ENCODE measurements at places on chromosomes 16 and 17.

- DNase-seq = no peak
Measured at GRCh38 chr16:46885960-46886763, 2.0 kb downstream of the GPT2 start.

DNA sequence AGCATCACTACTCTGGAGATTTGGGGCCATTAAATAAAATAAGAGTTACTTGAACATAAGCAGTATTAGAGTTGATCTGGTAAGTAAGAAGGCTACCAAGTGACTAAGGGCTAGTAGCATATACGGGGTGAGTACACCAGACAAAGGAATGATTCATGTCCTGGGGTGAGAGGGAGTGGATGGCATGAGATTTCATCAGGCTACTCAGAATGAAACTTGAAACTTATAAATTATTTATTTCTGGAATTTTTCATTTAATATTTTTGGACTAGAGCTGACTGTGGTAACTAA is 2.3 kb downstream of the SLFN5 start:
- DNase-seq = no peak

DNA sequence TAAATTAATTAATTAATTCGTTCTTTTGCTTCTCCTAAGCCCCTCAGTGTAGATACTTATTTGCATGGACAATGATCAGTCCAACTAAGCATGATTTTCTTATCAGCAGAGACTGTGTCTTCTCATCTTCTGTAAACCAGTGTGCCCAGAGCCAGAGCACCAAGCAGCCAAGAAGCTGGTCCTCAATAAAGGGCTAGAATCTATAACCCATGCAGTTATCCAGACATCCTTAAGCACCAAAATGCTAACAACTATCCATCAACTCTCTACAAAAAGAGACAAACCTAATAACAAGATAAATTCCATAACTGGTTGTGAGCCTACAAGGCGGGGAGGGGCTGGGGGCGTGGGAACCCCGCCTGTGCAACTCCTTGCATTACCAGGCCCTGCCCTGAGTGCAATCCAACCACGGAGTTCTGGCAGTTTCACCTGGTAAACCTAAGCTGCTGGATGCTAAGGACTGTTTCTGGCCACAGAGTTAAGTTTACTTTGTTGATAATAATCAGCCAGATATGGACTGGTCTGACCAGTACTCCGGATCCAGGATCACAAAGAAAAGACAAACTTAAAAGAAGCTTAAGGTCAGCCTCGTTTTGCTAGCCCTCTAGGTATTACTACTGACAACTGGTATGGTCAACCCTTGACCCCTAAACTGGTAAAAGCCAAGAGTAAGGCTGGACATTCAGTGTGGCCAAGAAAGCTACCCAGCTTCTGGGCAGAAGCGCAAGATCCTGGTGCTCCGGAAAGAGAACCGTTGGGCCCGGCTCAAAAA is 51.5 kb downstream of the ZFHX3 start:
- DNase-seq = no peak

- DNase-seq = no peak
Measured at GRCh38 chr17:37744633-37744927, 279 bp downstream of the HNF1B start.

- no peak for DNase-seq
Measured at GRCh38 chr17:29061036-29061435, 18.1 kb downstream of the PIPOX start.

GRCh38 chr16:11231367-11231970 is 24.5 kb downstream of the SOCS1 start:
- no peak for DNase-seq

- DNase-seq = no peak
Measured at GRCh38 chr16:13633391-13633861, 286.5 kb upstream of the ERCC4 start.

DNA sequence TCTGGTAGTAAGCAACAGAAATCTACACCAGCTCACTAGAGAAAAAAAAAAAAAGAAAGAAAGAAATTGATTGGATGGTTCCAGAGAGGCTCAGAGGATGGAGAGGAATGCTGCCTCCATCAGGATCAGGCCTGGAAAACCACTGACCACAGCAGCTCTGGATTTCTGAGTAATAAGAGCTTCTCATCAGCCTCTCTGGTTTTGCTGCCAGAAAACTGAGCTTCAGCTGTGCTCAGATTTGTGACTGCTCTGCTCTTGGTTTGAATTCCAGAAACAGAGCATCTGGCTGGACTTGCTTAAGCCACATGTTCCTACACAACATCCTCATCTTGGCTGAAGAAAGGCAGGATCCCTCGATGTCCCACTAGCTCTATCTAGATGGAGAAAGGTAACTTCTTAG is 25.9 kb downstream of the IRX6 start:
- DNase-seq = no peak

GRCh38 chr16:54282202-54282927 is 4.2 kb downstream of the IRX3 start:
- DNase-seq = no peak

DNA sequence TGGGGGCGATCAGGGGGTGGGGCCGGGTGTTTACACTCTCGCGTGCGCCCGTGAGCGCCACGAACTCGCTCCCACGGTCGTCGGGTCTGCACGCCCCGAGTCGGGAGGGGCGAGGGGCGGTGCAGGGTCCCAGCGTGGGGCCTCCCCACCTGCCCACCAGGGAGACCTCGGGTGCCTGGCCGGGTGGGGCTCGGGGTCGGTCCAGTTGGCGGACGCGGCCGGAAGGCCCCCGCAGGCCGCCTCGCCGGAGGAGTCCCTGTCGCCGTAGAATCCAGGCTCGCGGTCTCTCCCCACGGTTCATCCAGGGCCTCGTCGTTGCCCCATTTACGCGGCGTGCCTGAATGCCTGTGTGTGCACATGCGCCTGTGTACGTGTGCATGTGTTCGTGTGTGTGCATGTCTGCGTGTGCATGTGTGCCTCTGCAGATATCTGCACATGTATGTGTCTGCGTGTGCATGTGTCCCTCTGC is 510 bp upstream of the RAB40B start:
- DNase-seq = no peak

DNA sequence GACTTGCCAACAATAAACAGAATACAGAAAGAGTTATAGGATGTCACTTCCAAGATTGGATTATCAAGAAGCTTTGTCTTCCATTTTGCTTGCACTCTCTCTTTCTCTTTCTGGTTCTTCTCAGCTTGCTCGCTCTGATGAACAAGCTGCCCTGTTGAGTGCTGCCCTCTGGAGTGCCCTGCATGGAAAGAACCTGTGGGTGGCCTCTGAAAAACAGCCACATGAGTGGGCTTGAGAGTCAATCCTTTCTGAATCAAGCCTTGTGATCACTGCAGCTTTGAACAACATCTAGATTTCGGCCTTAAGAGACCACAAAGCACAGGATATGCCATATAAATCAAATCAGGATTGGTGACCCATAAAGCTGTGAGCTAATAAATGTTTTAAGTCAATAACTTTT is 185.1 kb downstream of the KIF2B start:
- DNase-seq = no peak

DNA sequence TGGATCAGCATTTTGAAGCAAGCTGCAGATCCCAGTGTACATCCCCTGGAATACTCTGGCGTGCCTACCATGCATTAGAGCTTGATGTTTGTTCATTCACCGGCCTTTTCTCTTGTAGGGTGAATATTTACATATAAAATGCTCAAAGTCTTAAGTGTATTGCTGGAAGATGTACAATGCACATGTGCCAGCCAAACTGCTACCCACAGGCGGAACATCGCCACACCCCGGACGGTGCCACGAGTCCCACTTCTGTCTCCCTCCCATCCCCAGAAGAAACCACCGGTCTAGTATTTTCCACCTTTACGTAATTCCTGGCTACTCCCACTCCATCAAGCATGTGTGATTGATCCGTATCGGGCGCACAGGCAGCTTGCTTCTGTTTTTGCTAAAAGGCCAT is 4.1 kb downstream of the SLC38A8 start:
- DNase-seq = no peak

DNA sequence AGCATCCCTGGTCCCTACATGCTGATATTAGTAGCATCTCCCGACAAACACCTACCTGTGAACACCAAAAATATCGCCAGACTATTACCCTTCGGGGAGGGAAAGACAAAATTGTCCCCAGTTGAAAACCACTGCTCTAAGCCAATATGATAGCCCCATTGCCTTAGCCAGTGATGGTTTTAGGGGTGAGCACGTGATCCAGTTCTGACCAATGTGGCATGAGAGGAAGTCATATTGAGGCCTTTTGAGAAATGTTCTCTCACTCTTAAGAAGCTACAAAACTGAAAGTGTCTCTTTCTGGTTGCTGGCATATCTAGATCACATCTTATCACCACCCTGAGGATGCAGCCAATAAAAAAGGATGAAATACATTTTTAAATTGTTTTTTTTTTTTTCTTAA is 136.3 kb downstream of the GRIN2A start:
- no peak for DNase-seq

DNA sequence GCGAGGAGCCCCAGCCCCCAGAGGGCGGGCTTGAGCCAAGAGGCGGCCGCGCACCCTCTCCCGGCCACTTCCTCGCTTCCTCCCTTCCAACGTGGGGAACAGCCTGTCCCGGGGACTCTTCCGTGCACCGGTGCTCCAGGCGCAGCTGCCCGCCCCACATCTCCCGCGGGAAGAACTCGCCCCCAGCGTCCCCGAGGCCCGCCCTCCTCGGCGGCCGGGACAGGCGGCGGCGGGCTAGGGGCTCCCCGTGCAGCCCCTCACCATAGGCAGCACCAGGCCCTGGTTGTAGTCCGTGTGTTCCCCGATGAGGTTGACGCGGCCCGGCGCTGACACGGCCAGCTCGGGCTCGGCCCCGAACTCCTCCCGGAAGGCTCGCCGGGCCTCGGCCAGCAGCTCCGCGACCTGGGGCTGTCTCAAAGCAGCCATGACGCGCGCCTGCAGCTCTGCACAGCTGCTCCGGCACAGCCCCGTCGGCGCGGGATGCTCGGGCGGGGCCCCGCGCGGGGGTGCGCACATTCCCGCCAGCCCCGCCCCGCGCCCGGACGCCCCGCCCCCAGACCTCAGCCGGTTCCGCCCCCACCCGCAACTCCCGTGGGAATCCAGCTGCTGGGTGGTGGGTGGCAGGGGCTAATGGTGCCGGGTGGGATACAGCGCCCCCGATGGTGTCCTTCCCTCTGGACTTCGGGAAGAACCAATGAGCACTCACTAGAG is at the start of gene GALK1:
GALK1 (minus strand) TSS at position 482 of the 711 bp plus-strand sequence; CDS start at position 426, 56 bp downstream.
- DNase-seq = peak; percentile 71

DNA sequence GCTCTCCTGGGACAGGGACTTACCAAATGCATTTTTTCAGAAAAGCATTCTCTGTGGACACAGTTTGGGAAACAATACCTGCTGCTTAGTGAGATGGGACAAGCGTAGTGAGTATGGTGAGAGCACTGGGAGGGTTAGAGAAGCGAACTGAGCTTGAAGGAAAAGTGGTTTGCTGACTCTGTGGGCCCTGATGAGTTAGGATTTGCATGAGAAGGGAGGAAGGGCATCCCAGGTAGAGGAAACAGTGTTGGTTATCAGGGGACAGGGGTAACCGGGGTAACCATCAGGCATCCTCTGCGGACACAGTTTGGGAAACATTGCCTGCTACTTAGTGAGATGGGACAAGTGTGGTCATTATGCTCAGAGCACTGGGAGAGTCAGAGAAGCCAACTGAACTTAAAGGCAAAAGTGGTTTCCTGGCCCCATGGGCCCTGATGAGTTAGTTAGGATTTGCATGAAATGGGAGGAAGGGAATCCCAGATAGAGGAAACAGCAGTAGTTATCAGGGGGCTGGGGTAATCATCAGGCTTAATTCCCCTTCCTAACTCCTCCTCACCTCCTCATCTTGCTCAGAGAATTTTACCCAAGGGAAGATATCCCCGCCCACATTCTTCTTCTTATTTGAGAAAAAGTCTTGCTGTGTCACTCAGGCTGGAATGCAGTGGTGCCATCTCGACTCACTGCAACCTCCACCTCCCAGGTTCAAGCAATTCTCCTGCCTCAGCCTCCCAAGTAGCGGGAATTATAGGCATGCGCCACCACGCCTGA is 319.3 kb downstream of the RBFOX1 start:
- DNase-seq = no peak

- DNase-seq = no peak
Measured at GRCh38 chr16:17370223-17370707, 100.5 kb downstream of the XYLT1 start.

DNA sequence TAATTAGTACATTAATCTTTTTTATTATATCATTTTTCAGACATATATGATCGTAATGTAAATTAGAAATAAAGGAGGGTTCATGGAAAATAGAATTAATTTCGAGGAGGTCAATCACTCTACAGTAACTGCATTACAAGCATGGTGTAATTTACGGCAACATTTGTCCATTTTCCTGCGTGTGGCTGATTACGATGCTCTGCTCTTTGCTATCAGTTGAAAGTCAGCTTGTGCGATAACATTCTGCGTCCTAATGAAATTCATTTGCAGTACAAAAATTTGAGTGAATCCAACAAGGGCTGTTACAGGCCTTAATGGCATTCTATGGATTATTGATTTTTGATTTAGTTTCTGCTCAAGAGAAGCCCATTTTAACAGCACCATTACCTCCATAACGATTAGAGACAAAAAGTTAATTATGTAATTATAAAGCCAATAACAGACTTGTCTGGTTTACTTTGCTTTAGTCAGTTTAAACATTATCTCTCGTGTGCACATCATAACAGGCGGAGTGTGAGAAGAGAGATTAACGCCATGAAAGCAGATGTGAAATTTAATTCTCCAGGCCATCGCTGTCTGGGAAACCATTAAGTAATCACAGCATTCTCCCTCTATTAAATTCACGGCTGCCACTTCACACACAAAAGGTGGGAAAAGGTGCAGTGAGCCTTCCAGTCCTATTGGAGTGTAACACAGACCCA is 256.4 kb upstream of the IRX3 start:
- no peak for DNase-seq

DNA sequence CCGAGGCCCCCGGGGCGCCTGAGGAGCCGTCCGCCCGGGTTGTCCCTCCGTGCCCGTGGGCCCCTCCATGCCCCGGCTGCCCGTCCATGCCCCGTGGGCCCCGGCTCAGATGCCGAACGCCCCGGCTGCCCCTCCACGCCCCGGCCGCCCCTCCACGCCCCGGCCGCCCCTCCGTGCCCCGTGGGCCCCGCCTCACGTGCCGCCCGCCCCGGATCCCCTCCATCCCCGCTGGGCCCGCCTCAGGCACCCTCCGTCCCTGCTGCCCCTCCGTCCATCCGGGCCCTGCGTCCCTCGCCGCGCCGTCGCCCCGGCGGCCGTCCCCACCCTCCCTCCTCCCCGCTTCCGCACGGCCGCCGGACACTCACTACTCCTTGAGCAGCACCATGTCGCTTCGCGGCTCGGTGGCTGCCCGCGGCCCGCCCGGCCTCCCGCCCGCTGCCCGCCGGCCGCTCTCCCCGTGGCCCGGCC is 382 bp downstream of the PITPNA start:
- no peak for DNase-seq

DNA sequence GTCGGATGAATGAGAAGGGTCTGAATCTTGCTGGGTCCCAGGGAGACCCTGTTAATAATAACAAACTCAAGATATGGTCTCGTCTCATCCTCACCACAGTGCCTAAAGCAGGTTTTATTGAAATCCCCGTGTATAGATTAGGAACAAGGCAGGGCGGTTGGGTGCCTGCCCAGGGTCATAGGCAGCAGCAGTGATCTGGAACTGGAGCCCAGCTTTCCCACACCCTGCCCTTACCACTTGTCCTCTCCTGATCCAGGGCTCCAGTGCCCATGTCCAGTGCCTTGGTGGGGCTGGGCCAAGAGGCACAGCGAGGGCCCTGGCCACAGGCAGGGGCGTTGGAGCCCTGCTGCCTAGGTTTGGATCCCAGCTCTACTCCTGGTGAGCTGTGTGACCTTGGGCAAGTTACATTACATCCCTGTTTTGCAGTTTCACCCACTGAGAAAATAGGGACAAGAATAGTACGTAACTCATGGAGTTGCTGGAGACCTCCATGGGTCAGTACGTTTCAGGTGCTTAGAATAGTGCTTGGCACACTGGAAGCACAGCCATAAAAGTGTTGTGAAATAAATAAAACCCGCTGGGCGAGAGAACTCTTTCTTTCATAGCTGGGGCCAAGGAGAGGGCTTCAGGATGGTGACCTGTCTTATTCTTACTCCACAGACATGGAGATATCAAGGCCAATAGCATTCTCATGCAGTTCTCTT is 13.9 kb downstream of the SOCS3 start:
- no peak for DNase-seq
